Temporal lobe (tissue), 4 donors: ENCODE measurements at places on chromosomes 16 and 17. TPM values are rescaled to one million over a fixed set of nuclear protein-coding genes. Genes with fewer than 3 reads are reported as not detected.

The PRSS36 gene
- total RNA-seq: 0.49 TPM

The NOG gene
- total RNA-seq: 5.4 TPM

The MYO15B gene
- total RNA-seq: 20.4 TPM

The SP2 gene
- total RNA-seq: 0.98 TPM

The KLHL11 gene
- total RNA-seq: 53.1 TPM

The SCNN1B gene
- not detected for total RNA-seq

The PRSS8 gene
- not detected for total RNA-seq
